ENCODE measurements at places on chromosomes 12 and 14. TPM values are rescaled to one million over a fixed set of nuclear protein-coding genes. Genes with fewer than 3 reads are reported as not detected.
A peak's percentile ranks its signal among the peaks of the same experiment; 100 is the strongest.

The EXOC3L4 gene
- total RNA-seq, result not detected

The NINJ2 gene
- total RNA-seq, result 0.42 TPM

- no peak overlapping the region for H3K4me3 ChIP-seq
- no peak overlapping the region for H3K27ac ChIP-seq
- peaks cover 12% of the 10 kb centered on the region for H3K4me1 ChIP-seq
- no peak for DNase-seq
- H3K36me3 ChIP-seq, result no peaks in the 10 kb centered on the region
Observed at GRCh38 chr14:90460136-90460535, 63.3 kb downstream of the CALM1 start.

GRCh38 chr12:5593086-5593485 is 161.2 kb downstream of the NTF3 start:
- H3K4me1 ChIP-seq, result peaks cover 7% of the 10 kb centered on the region
- no peak for DNase-seq
- no peak overlapping the region for H3K4me3 ChIP-seq
- no peaks in the 10 kb centered on the region for H3K36me3 ChIP-seq

GRCh38 chr12:27193106-27193505 is 51.0 kb upstream of the STK38L start:
- no peak overlapping the region for H3K27ac ChIP-seq
- no peak overlapping the region for H3K4me3 ChIP-seq
- DNase-seq, result no peak

DNA sequence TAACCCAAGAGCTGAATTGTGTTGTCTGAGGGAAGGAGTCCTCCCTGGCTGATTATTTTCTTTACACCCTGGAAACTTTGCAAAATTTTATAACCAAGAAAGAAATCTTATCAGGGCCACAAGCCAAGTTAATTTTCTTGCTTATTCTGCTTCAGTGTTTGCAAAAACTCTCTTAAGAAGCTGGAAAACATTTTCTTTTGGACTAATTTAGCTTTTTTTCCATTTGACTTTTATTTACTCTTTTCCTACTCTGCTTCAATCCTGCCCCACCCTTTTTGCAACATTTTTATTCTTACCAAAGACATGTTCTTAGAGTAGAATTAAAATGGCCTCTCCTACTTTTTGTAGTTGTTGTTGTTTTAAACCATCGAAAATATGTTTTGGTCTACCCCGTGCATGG is 378.7 kb downstream of the ZFP36L1 start:
- peaks cover 3% of the 10 kb centered on the region for H3K36me3 ChIP-seq
- peaks cover 40% of the 10 kb centered on the region for H3K4me1 ChIP-seq
- DNase-seq, result no peak
- peak overlapping the region; percentile 73 for H3K27ac ChIP-seq
- H3K4me3 ChIP-seq, result peak overlapping the region; percentile 18

- no peak for DNase-seq
- H3K36me3 ChIP-seq, result no peaks in the 10 kb centered on the region
- peaks cover 23% of the 10 kb centered on the region for H3K4me1 ChIP-seq
- H3K27ac ChIP-seq, result no peak overlapping the region
Observed at GRCh38 chr12:116361414-116362223, 84.1 kb upstream of the MED13L start.

DNA sequence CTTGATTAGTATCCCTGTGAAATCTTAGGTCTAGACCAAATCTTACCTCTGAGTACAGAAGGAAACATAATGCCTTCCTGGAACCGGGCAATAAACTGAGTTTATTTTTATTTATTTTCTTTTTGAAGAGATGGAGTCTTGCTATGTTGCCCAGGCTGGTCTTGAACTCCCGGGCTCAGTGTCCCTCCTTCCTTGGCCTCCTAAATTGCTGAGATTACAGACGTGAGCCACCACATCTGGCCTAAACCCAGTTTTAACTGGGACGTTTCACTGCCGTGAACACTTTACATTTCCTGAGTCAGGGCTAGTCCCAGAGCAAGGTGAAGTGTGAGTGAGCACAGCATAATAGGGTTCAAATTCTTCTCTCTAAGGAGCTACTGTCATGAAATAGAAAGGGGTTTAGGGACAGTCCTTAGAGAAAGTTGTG is 671 bp downstream of the GUCY2C start:
- H3K36me3 ChIP-seq, result no peaks in the 10 kb centered on the region
- no peak overlapping the region for H3K4me3 ChIP-seq
- no peak overlapping the region for H3K27ac ChIP-seq
- peaks cover 2% of the 10 kb centered on the region for H3K27me3 ChIP-seq

DNA sequence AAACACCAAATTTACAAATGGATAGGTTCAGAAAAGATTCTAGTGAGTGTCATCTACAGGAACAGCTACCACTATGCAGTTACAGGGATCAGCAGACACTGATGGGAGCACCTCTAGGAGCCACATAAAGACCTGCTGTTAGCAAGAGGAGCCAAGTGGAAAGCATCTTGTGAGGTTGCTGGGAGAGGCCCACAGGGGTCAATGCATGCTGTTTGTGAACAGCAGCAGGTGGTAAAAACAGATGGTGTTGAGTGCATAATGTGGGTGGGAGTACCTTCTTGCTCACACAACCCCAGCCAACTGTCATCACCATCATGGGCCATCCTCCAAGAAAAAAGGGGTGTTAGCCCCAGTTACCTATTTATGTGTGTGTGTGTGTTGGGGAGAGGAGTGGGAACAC is 215.2 kb upstream of the SSTR1 start:
- no peaks in the 10 kb centered on the region for H3K36me3 ChIP-seq
- H3K4me3 ChIP-seq, result no peak overlapping the region
- no peak overlapping the region for H3K27ac ChIP-seq
- no peak for DNase-seq

- no peaks in the 10 kb centered on the region for H3K27me3 ChIP-seq
- DNase-seq, result no peak
- H3K4me1 ChIP-seq, result peaks cover 32% of the 10 kb centered on the region
Observed at GRCh38 chr12:79191391-79191790, 326.8 kb downstream of the SYT1 start.

Measured in neural crest cell (in vitro differentiated cells).